ENCODE measurements at places on chromosomes 5 and 9.

DNA sequence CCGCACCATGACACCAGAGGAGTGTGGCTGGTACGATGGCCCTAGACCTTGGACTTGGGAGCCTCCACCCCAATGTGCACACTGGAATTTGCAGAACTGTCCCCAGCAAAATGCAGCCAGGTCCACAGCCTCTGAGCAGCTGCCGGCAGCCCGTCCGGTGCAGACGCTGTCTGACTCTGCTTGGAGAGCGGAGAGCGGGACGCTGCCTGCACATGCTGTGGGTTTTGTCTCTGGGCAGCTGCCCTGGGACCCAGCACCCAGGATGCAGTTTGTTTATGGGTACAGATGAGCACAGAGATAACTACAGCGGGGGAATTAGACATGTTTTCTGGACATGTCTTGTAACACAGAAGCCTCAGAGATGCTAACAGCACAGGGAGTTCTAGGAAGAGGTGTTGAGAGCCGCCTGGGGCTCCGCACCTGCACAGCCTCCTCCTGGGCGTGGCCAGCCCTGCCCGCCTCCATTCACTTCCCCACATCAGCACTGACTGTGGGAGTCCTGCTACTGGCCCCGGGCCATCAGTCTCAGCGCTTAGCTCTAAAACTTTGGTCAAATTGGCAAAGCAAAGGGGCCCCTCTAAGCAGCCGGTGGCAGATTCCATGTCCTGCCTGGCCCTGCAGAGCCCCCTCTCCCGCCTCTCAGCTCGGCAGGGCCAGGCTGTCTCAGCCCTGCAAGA is 159.6 kb downstream of the IRX2 start:
- DNase-seq: no peak

GRCh38 chr5:155229135-155229534 is 215.6 kb downstream of the KIF4B start:
- no peak for DNase-seq

- DNase-seq: no peak
These were observed 130.4 kb upstream of the RASA1 start for GRCh38 chr5:87137283-87137682.

DNA sequence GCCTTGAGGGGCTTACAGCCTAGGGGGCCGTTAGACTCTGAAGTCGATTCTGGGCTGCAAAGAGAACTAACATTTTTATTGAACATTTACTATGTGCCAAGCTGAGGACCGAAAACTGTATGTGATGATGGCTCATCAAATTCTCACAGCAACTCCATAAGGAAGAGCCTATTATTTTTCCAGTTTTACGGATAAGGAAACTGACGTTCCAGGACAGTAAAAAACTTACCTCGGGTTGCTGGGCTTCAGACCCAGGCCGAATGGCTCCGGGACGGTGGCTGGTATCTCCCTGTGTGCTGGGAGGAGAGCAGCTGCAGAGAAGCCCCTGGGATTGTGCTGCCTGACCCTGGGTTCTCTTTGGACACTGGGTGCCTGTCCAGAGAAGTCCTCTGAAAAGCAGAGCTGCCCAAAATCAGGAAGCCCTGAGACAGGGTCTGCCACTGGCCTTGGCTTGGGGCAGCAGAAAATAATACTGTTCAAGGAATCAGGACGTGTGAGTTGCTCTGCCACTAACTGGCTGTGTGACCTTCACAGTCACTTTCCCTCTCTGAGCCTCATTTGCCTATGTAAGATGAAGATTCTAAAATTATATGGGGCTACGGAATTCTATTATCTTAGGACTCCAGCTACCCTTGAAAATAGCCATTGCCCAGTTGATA is 116.3 kb upstream of the CPEB4 start:
- no peak for DNase-seq

DNA sequence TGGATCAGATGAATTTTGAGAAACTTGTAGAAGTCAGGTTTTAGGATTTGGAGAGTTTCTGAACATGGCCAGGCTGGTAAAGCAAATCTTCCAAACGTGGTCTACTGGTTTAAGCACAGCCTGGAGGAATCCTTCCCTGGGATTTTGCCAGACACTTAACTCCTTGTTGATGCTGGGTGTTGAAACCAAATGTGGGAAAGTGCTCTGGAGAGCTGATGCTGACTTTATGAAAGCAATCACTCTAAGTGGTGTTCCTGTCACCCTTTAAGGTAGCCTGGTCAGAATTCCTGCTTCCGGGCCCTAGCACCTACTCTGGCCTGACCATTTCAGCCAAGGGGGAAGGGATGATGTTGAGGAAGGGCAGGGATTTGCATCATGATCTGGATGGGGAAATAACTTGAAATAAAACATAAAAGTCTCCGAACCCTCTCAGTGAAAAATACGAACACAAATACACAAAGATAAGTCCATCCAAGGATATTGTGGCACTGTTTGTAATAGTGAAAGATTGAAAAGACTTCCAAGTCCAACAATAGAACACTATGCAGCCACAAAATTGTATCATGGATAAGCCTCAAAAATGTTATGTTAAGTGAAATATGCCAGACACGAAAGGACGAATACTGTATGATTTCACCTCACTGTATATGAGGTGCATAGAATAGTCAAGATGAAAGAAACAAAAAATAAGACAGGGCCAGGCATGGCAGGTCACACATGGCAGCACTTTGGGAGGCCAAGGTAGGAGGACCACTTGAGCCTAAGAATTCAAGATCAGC is 57.7 kb downstream of the PDE6A start:
- no peak for DNase-seq

DNA sequence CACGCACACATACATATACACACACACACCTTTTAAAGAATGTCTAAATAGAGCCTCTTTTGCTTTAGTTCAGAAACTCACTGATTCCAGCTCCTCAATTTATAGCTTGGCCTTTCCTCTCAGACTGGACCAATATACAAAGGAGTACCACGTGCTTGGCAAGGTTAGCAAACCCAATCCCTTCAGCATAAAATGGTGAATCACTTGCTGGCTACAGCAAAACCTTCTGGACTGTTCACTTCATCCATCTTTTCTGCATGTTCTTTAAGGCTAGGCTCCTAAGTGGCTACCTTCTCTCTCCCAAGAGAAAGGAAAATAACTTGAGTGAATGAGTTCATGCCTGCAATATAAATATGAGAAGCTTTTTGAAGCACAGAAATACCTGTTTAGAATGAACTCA is 109.7 kb downstream of the LPAR1 start:
- DNase-seq: no peak

DNA sequence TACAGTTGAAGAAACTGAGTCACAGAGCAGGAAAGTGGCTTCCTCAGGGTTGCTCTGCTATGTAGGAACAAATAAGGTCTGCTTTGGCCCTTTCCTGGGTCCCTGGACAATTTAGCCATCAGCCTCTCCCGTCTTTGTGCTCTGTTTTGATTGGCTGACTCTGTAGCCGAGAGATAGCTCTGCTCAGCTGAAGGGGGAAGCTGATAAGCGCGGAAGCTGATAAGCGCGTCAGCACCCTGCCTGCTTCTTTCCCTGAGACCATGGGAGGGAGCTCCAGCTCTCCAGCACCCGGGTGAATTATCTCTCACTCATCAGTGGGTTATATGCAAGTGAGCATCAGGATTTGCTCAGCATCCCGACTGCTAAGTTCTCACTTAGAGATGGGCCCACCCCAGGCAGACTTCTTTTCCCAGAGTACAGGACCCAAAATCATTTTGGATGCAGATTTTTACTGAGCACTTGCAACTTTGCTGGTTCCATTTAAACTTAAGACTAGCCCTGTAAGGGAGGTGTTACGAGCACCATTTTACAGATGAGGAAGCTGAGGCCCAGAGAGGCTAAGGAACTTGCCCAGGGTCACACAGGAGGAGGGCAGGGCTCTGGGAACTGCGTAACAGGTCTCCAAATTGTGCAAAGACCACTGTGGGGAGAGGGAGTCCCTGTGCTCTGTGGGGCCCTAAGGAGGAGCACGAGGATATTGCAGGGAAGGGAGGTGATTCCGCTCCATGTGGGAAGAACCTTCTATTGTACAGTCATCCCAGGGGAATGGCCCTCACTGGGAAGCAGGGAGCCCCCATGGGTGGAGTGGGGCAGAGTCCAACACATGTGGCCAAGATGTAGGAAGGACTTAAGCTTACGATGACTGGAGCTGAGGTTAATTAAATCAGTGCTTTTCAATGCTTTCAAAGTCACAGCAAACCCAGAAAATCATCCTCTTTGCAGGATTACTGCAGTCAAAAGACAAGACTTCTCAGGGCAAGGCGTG is 83.7 kb upstream of the ORM1 start:
- no peak for DNase-seq

- DNase-seq: no peak
These were observed 81.6 kb downstream of the PTCH1 start for GRCh38 chr9:95435074-95435728.

All from activated naive CD8-positive, alpha-beta T cell treated with anti-CD3 and anti-CD28 coated beads for 36 hours (primary cell).